T-helper 17 cell (primary cell): ENCODE measurements at places on chromosomes 12 and 14.
A peak's percentile ranks its signal among the peaks of the same experiment; 100 is the strongest.

GRCh38 chr14:99479906-99480869 lies at the start of gene SETD3:
TSS of gene SETD3 (minus strand) at chr14:99480859. CDS start at chr14:99465805, 15,054 bp downstream.
- peak; percentile 17 for DNase-seq

GRCh38 chr12:1663440-1664132 lies 27.3 kb upstream of the ADIPOR2 start:
- no peak for DNase-seq

- peak; percentile 67 for DNase-seq
Observed at GRCh38 chr14:58395812-58396788, at the start of gene TOMM20L. TSS of gene TOMM20L (plus strand) at chr14:58395930. CDS start at chr14:58395958, 28 bp downstream.

DNA sequence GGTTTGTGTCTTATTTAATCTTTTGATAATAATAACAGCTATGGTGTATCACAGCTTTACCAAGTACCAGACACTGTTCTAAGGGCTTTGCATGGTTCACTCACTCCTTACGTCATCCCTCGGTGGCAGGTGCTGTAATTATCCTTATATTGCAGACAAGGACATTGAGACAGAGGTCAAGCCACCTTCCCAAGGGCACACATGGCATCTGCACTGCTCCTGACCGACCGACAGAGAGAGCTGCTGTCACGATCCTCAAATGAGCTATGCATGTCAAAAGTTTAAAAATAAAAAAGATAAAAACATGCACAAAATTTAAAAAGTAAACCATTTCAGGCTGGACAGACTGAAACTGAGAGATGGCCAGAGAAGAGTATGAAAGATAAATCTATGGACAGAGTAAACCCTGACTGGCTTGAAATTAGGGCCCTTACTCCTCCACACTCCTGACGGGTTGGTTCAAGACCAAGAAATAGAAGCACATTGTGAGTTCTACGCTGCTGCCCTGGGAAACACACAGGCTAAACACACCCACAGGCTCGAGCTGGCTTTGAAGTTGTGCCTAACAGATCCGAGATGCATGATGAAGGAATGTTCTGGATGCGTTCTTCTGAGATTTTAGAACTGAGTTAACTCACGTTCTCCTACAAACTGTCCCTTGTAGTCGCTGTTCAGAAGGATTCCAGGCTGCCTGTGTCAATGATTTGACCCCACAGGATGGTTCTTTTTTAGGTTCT lies 268.7 kb downstream of the ZFP36L1 start:
- no peak for DNase-seq

DNA sequence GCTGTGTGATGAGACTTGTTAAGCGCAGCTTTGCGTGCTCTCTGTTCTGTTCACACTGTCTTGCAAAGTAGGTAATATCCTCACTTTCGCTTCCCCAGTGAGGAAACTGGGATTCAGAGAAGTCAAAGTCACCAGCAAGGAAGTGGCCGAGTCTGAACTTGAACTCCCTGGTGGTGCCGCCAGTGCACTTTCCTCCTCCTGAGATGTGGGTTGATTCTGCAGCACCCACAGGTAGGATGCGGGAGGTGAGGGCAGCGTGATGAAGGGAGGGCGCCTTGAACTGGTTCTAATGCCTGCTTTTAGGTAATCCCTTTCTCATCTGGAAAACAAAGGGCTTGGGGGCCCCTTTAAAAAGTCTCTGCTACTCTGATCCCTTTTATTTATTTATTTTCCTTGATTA lies 54.9 kb upstream of the IGF1 start:
- no peak for DNase-seq

DNA sequence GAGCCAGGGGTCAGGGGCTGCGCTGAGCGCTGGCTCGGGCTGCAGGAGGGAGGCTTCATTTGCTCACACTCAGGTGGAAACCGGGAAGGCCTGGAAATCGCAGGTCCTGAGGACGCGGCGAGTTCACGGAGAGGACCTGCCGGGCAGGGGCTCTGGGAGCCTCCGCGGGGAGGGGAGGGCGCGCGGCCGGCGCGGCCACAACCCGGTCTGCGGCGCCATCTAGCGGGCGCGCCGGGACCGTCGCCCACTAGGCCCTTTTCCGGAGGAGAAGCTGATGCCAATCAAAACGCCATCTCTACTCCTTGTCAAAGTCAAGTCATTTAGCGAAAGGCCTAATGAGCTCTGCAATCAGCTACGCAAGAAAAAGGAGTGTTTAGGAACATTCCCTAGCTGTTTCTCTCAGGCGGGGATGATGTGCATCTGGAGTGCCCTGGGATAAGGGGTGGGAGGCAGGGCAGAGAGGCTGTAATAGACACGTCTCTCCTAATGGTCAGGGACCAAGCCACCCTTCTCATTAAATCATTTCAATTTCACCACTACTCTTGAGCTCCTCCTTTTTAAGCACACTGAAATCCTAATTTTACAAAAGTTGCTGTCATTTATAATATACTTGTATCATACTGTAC lies 885.8 kb upstream of the TMEM132C start:
- no peak for DNase-seq

DNA sequence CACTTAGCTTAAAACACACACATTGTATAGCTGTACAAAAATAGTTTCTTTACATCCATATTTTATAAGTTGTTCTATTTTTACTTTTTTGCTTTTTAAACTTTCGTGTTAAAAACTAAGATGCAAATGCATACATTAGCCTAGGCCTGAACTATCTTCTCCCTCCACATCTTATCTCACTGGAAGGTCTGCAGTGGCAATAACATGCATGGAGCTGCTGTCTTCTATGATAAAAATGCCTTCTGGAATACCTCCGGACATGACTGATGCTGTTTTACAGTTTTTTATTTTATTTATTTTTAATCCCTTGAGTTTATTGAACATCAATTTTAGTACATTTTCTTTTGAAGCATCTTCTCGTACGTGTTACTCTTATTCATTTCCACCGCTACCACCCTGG lies 112.3 kb upstream of the TSPAN8 start:
- DNase-seq: no peak
